Islet precursor cell (in vitro differentiated cells): ENCODE measurements at places on chromosomes 7 and 10.

DNA sequence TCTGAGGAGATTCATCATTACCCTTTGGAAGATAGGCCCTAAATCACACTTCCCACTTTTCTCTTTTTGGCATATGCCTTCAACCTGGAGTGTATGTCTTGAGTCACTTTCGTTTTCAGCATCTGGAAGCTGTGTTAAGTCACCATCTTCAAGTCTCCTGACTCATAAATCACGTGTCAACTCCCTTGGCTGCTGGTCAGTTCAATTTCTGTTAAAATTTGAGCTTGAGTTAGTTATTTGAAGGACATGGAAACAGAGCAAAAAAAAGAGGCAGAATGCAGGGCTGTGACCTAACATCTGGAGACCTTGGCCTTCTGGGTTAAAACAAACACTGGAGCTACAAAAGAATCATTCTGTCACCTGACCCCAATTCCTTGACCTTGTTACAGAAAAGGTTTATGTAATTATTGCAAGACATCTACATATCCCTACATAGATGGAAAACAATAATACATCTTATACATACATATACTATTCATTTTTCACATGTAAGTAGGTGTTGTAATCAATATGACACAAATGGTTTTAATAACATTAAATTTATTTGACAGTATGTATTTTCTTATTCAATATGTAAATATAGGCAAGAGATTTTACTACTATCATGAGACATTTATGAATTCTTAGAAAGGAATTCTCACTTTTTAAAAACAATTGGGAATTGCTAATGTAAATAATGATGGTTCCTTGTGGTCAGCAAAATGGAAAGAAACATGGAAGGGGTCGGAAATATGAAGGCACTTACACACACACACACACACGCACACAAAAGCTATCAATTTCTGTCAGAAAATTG lies 169.7 kb upstream of the PHYHIPL start:
- DNase-seq: no peak

DNA sequence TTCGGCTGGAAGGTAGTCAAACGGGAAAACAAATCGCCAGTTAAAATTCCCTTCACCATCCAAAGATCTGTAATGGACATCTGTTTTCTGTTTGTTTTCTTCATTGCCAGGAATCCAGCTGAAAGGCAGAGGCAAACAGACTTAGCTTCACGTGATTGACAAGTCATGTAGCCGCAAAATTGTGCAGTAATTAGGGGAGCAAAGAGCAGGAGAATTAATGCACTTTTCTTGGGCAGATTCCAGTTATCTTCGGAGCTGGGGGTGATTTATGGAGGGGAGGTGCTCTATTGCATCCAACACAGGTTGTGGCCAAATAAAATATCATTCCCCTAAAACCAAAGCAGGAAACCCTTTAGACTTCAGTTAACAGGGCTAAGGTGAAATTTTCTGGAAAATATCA lies 162.2 kb downstream of the MYOF start:
- DNase-seq: no peak

DNA sequence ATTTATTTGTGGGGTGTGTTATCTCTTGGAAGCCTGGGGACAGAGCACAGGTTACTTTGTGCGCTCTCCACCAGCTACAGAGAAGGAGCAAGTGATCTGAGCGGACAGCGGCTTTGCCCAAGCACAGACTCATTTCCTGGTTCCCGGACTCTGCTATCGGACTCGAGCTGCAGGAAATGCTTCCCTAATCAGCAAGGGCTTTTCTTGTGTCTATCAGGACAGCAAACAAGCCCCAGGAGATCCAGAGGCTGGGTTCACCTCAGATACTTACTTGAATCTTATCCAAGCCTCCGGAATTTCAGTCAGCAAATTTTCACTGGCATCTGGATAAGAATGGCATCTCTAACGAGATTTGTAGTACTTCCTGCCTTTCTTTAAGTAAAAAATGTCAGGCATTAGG lies 27.8 kb downstream of the MRC1 start:
- DNase-seq: peak; percentile 91

DNA sequence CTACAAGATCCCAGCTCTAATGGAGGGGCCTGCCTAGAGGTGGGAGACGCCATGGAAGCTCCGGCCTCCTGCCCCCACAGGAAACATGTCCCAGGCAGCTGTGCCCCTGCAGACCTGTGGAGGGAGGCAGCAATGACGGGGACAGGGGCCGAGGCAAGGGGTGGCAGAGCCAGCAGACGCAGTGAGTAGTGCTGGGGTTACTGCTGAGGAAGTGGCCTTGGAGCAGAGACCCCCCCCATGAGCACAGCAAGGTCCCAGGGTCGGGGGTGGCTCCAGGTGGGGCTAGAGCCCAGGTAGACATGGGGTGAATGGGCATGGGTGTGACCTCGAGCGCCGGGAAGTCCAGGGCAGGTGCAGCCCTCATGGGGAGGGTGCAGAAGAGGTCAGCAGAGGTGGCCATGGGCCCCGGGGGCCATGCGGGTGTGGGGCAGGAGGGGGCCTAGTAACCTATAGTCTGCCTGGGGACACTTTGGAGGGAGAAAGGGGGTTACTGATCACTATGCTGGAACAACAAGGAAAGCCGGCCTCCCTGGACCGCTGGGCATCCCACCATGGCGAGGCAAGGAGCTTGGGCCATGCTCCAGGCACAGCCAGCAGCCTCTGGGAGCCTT lies 45.5 kb downstream of the JAKMIP3 start:
- peak; percentile 41 for DNase-seq

DNA sequence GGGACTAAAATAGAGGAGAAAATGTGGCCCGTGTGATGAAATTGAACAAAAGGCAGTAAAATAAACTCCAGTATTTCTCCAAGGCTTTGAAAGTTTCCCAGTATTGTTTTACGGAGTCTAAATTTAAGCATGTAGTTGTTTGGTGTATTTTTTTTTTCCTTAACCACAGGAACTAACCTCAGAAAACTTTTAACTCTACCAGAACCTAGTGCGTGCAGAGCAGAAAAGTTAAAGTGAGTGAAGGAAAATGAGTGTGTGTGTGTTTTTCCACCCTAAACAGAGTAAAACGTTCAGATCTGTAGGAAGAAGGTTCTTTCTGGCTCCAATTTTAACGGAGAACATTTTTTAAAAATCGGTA lies 812 bp downstream of the PROSER2 start:
- no peak for DNase-seq

DNA sequence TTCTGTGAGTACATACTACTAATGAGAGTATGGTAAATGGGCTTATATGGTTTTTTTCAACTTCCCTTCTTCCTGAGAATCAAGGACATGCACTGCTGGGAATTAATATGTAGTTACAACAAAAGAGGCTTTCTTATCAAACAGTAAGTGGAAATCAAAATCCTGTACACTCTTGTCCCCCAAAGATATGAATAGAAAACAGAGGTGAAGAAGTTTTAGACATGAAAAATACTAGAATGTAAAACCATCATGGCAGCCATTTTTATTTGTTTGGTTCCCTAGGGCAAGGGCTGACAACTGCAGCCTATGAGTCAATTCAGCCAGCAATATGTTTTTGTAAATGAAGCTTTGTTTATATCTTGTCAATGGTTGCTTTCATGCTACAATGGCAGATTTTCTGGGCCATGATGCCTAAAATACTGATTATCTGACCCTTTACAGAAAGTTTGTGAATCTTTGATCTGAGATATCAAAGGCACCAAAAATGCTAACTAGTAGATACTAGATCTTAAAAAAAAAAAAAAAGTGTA lies 422.4 kb downstream of the PARD3 start:
- DNase-seq: no peak
